ENCODE measurements at places on chromosomes 6 and 20.

GRCh38 chr6:81624453-81624852, 128.0 kb downstream of the TENT5A start:
- no peak for DNase-seq

- no peak for DNase-seq
Measured at GRCh38 chr20:53513489-53514298, 79.9 kb downstream of the ZNF217 start.

- no peak for DNase-seq
Measured at GRCh38 chr6:14732844-14733757, 512.8 kb upstream of the JARID2 start.

DNA sequence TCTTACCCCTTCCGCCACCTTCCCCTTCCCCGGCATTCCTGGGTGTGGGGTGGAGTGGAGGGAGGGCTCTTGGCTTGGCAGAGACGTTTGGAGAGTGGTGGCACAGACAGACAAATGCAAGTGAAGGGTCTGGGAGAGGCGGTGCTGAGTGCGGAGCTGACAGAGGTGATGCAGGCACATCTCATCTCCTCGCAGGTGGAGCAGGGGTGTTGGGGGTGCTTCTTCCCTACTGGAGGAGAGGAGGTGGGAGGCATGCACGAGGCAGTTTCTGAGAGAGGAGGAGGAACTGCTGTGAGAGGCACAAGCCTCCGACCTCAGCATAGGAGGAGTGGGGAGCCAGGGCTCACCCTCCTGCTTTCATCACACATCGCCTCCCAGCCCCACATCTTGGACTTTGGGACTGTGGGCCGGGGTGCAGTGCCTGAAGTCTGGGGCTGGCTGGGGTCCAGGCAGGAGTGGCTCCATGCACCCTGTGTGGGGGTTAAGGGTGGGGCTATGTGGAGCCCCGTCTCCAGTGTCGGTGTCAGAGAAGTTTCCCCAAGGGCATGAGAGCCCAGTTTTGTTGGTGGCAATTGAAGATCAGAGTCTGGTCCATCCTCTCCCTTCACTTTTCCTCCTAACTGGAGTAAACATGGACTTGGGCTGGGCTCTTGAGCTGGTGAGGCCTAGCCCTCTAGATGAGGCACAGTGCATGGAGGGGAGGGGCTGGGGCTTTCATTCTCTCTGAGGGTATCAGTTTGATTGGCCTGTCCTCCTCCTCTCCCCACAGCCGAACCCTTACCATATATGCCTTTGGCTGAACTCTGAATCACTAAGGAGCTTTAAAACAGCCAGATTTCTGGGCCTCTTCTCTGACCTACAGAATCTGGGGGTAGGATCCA, 20.2 kb upstream of the SLC22A7 start:
- peak; percentile 57 for DNase-seq

DNA sequence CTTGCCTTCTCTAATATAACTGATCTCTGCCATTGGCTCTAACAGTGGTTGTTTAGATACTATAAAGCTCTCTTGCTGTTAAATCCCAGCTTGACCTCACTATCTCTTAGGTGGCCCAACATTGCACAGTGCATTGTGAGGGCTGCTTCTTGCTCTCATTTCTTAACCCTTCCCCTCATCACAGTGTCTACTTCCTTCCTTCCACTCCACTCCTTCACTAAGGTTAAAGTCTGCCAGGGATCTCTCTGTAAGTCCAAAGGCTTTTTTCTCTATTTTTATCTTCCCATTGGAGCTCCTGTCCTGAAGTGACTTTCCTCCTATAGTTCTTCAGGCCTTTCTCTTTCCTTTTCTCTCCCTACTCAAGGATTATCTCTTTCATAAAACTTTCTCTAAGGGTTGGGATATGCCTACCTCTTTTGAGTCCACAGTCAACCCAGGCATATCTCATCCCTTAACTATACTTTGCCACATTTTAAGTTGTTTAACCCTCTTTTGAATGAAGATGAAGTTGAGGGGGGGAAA, 4.0 kb upstream of the TBC1D22B start:
- DNase-seq: no peak

- DNase-seq: no peak
Measured at GRCh38 chr6:130306377-130306776, 59.4 kb upstream of the TMEM200A start.

- peak; percentile 70 for DNase-seq
Measured at GRCh38 chr20:53839423-53840176, 230.8 kb downstream of the BCAS1 start.

- no peak for DNase-seq
Measured at GRCh38 chr6:159184559-159184958, 15.4 kb downstream of the FNDC1 start.

- no peak for DNase-seq
Measured at GRCh38 chr6:17418281-17419188, 25.1 kb downstream of the CAP2 start.

DNA sequence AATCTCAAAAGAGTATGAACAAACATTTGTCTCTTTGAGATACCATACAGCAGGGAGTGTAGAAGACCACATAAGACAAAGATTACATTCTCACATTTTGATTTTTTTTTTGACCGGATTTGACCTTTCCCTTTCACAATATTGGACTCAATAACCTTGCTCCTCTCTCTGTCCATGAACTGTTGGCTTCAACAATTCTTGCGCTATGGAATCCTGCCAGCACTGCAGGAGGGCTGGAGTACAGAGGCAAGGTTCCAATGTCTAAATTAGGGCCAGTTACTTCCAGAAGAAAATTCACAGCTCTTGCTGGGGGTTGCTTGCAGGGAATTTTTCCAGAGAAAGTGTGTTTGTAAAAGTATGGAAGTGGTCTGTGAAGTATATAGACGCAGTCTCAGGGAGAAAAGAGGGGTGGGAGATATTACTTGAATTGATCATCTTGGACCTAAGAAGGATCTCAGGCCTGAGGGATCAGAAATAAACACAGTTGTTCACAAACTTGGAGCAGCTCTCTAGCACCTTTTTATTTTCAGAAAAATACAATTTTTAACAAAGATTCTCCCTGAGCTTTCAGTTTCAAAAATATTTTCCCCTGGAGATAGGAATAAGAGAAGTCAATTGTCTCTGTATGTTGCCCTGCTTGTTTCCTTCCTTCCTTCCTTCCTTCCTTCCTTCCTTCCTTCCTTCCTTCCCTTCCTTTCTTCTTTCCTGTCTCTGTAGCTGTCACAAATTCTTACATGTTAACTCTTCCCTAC, 765.9 kb downstream of the BCKDHB start:
- peak; percentile 61 for DNase-seq

GRCh38 chr6:41607736-41608135, 30.5 kb upstream of the MDFI start:
- DNase-seq: no peak

GRCh38 chr6:140441256-140441655, 1066.8 kb upstream of the CITED2 start:
- peak; percentile 64 for DNase-seq

DNA sequence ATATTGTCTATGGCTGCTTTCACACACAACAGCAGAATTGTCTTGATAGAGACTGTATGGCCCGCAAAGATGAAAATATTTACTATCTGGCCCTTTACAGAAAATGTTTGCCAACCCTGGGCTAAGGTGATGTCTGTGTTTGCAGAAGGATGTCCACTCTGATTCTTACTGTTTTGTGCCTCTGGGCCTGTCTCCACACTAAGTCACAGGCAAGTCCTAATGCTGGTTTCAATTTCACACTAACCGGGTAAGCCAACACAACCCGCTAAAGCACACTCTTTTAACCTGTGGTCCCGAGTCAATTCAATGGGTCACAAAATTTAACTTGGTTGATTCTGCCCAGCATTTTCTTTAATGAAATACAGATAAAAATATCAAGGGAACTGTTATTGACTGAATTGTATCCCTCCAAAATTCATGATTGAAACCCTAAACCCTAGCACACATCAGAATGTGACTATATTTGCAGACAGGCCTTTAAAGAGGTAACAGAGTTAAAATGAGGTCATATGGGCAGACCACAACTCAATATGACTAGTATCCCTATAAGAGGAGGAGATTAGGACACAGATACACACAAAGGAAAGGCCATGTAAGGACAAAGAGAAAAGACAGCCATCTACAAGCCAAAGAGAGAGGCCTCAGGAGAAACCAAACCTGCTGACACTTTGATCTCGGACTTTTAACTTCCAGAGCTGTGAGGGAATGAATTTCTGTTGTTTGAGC, 78.4 kb downstream of the FYN start:
- DNase-seq: no peak

GRCh38 chr6:1838604-1839213, 229.0 kb downstream of the FOXC1 start:
- no peak for DNase-seq

DNA sequence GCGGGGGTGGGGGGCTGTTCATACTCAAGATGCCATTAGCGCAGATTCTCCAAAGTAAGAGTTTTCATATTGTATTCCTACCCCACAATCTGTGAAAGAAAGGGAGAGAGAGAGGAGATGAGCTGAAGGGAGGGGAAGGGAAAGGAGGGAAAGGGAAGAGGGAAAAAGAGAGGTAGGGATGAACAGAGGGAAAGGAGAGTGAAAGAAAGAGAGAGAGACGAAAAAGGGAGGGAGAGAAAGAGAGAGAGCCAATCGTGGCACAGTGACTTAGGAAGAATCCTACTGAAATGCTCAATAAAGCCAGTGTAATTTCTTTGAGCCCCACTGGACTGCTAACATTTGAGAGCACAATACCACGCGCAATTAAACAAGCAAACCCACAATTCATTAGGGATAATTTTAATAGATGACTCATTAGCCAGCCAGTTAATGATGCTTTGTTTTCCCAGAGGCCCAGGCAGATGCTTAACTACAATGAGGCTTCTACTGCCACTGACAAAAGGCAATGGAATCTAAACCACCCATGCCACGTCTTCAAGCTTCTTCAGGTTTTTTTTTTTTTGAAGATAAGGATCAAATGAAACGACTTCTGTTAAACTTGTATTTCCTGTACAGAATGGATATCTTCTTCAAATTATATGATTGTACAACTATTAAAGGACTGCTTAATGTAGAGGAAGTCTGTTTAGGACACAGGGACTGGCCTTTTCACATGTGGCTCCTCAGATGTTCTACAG, 306.8 kb downstream of the FOXC1 start:
- DNase-seq: no peak

DNA sequence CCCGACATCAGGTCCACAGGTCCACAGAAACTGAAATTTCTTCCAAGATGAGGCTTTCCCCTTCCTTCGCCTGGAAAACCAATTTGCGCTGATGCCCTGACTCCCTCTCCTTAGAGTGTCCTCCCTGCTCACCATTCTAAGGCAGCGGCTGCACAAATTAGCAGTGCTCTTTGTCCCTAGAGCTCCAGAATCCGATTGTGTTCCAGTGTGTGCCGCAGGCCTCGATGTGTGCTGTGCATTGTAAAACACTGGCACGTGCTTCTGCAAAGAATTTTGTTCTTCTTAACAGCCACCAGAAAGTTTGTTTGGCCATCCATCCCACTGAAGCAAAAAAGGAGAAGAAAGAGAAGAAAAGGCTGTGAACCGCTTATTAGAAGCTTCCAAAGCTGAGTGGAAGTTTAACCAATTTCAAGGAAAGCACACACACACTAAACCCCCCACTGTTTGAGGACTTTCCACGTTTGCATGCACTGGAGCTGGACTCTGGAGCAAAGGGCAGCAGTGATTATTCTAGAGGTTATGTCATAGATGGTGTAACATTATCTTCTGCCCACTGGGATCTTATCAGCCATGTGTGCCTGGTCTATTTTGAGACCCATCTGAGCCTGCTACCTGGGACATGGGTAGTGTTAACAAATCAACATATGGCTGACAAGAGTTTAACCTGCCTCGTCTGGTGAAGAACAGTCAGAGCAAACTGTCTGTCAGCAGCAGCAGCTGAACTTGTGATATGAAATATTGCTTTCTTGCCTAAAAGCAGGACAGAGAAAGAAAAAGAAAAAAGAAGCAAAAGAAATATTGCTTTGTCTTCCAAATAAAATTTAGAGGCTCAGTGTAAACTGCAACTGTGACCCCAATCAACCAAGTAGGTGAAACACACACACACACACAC, 64.9 kb upstream of the RREB1 start:
- DNase-seq: peak; percentile 82

DNA sequence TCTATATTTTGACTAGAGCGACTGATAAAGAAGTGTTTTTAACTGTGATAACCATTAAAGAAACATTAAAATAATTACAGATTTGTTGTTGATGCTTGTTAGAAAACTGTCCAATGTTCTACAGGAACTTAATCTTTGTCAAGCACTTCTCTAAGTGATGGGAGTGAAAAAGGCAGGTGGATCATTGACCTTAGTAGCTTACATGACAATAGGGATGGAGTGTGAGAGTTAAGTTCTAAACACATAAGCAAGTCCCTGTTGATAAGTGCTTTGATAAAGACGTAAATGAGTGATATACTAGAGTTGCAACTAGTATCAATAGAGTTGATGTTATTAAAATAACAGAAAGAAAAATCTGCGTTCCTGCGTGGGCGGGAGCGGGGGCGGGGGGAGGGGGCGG, 931.5 kb upstream of the EPHA7 start:
- DNase-seq: no peak

DNA sequence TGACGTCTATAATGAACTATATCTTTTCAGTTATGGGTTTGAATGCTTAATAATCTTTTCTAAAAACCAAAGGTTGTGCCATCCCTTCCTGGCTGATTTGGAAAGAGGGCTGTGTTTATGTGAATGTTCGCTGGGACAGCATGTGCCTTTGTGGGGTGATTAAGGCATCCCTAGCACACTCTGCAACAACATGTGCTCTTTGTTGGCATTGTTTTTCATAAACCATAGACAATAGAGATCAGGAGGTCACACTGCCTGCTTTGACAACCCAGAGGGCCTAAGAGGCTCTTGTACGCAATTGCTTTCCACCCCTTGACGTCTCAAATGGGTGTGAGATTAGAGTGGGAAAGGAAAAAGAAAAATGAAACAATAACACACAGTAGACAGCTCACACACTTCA, 116.0 kb downstream of the LRRC1 start:
- no peak for DNase-seq

GRCh38 chr6:87583822-87584221, 6.0 kb downstream of the RARS2 start:
- DNase-seq: no peak

DNA sequence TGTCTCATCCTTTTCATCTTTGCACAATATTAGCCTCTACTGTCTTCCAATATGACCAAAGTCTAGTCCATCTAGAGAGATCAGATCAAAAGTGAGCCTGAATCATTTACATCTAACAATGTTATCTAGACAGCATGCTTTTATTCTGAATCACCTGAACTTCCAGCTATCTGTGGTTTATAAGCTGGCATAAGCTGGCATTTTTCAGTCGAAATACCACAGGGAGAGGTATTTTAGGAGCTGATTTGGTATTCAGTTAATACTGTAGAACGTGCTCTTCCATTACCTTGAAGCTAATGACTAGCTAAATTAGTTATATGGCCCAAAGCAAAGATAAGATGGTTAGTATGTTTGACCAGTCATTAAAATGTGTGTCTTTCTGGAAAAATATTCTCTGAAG, 188.3 kb upstream of the AGPAT4 start:
- no peak for DNase-seq

DNA sequence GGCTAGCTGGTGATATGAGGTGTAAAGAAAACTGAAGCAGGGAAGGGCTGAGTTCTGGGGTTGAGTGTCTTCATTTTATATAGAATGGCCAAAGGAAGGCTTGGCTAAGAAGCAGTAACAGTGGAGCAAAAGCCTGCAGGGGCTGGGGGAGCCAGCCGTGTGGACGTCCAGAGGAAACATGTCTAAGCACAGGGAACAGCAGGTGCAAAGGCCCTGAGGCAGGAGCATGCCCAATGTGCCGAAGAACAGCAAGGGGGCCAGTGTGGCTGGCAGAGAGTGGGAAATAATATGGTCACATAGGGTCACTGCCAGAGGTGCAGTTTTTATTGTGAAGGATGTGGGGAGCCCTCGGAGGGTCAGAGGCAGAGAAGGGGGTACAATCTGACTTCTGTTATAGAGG, 60.5 kb upstream of the KCNG1 start:
- no peak for DNase-seq

GRCh38 chr20:49824206-49824605, 11.6 kb downstream of the SLC9A8 start:
- no peak for DNase-seq
